Stimulated activated CD8-positive, alpha-beta memory T cell treated with anti-CD3 and anti-CD28 coated beads, Interleukin-7, amount 100 ng/mL, for 48 hours (primary cell): ENCODE measurements at places on chromosomes 7 and 10.

DNA sequence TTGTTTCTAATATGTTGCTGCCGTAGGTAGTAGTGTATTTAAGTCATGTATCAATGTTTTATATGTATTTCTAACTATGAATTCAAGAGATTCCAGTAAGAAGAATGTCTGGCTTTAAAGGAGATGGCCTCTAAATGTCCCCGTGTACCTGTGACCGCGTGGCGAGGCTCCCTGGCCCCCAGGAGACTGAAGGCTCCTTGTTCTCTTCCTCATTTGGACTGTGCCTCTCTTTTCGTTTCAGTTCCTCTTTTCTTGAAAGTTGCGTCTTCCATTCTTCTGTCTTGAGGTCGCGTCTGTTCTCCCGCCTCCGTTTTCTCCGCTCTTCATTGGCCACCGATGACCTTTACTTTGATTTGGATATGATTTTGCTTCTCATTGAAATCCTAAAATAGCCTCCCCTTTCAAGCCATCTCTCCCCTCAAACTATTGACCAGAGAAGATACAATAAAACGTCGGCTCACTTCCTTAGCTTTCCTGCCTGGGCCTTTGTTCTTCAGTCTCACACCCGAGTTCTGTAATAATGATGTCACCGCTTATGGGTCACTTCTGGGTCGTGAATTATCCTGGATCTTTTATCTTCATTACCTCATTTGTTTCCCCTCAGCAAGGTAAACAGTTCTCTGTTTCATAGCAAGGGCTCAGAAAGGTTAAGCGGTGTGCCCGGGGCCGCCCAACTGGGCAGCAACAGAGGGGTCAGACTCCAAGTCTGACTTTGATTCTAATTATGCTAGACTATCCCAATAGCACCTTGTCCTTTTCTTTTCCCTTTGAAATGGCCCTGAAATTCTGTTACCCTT lies 28.7 kb downstream of the WIPI2 start:
- DNase-seq: no peak

DNA sequence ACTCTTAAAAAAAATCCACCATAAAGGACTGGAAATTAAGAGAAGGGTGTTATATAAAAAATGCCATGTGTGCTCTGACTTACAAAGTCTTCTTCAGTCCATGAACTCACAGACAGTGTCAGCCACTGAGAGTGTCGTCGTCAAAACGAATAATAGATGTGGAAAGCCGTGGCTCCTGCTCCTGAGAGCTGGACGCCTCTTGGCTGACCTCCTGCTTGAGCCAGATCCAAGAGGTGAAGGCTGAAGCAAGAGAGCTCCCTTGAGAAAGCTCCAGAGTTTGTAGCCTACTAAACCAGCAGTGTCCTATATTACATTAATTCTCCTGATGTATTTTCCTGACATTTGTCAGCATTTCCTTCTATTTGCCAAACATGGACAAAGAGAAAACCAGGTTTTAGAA lies 234.3 kb upstream of the C7orf33 start:
- DNase-seq: no peak

GRCh38 chr10:84296091-84296981 lies 32.1 kb upstream of the CCSER2 start:
- DNase-seq: no peak

- no peak for DNase-seq
Measured at GRCh38 chr7:14242175-14242574, 252.7 kb upstream of the ETV1 start.

GRCh38 chr10:98488669-98489430 lies 42.1 kb upstream of the HPS1 start:
- DNase-seq: no peak

DNA sequence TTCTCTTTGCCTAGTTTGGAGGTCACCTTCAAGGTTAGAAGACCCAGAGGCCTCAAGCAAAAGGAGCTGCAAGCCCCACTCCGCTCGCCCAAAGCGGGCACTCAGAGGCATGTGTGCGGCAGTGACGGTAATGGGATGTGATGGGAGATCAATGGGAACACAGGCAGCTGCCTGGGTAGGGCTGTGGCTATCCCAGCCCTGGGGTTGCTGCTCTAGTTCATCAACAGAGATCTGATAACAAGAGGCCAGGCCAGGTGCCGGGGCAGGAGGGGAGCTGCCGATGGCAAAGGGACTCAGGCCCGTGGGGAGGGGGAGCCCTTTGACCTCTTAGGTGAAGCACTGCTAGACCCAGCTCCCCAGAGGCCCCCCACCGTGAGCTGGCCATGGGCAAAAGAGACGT lies 52.0 kb upstream of the GNA12 start:
- DNase-seq: no peak

DNA sequence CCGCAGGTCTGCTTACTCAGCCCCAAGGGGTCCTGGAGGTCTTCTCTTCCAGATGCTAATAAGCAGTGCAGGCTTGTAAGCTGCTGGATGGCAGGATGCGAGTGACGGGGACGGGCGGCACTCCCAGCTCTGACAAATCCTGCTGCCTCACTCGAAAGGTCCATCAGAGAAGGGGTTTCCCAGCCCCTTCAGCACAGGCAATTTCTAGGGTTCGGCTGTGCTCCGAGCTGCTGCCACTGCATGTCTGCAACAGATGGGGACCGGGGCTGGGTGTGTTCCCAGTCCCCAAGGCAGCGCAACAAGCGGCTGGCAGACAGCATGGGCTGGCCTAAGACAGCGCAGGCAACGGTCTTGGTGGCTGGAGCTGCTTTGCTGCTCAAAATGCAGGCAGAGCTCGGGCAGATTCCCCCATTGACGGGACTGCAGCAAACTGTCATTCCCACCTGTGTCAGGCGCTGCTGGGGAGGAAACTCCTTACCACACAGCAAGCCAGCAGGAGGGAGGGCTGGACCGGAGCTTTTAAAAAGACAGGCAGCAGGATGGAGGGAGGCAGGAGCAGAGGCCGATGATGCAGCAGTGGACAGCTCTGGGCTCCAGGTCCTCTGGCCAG lies 62.4 kb downstream of the PRKAG2 start:
- no peak for DNase-seq

- no peak for DNase-seq
Measured at GRCh38 chr7:13713092-13713491, 276.4 kb downstream of the ETV1 start.

GRCh38 chr7:139421123-139421522 lies 61.4 kb downstream of the LUC7L2 start:
- DNase-seq: no peak

DNA sequence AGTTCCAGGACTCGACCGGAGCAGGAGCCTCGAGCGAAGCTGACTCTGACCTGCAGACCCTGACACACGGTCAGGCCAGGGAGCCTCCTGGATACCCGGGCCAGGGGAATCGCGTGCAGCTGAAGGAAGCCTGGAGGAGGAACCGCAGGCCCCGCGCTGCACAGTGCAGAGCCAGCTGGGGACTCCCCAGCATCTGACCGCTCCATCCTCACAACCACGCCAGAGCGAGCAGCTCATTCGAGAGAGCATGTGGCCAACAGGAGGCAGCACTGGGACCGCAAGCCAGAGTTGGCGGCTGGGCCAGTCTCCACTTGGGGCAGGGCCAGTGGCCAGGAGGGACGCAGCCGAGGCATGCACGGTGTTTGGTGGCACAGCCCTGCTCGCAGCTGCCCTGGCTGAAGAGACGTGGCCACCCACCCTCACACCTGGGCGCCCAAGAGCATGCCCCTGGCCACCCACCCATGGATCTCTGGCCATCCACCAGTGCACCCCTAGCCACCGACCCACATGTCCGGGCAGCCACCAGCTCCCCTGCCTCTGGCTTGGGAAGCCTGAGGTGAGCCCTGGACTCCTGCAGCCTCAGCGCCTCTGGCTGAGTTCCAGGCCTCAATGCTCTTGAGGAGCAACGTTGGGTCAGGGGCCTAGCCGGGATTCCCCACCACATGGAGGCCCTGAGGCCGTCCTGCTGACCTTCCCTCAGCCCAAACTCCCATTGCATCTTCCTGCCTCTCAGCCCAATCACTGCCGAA lies 213.9 kb downstream of the ELFN1 start:
- DNase-seq: no peak

DNA sequence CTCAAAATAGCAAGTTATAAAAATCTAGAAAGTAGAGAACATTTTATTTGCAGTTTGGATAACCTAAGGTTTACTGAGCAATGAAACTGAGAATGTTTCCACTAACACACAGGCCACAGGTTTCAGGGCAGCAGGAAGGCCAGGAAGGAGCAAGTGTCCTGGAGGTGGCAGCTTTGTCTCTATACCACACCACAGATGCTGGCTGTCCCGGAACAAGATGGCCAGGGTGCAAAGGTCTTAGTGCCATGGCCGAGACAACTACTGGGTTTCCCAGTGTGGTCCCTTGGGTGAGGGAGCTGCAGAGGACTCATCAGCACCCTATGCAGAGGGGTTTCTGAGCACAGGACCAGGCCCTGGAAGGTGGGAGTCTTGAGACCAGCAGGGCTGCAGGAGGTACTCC lies 92.0 kb downstream of the CTBP2 start:
- DNase-seq: no peak

- no peak for DNase-seq
Measured at GRCh38 chr7:30780941-30781340, 9.7 kb downstream of the MINDY4 start.

DNA sequence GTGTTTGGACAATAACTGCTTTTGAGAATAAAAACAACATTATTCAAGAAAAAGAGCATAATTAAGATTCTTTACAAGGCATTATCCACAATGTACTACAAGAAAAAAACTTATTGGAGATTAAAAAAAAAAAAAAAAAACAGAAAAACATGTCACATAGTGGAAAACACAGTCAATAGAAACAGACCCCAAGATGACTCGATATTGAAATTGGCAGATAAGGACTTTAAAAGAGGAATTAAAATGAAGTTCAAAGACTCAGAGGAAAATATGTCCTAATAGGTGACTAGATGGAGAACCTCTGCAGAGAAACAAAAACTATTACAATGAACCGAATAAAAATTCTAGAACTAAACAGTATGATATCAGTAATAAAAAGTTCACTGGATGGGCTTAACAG lies 248.9 kb downstream of the CALN1 start:
- DNase-seq: no peak

DNA sequence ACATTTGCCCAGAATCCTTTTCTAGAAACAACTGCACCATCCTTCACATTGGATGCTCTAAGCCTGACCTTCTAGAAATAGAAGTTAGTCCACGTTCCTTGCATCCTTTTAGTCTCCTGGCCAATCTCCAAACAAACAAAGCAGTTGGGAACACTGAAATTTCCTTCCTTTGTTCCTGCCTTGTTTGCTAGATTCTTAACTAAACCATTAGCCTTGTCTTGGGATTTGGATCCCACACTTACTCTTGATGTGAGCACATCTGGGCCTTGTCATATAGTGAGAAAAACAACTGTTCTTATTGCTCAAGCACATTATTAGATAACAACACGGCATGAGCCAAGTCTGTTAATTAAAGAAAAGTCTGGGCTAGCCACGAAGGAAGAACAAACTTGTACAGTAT lies 319.3 kb upstream of the GHITM start:
- DNase-seq: no peak

- no peak for DNase-seq
Measured at GRCh38 chr7:1516586-1517251, 12.5 kb upstream of the INTS1 start.

DNA sequence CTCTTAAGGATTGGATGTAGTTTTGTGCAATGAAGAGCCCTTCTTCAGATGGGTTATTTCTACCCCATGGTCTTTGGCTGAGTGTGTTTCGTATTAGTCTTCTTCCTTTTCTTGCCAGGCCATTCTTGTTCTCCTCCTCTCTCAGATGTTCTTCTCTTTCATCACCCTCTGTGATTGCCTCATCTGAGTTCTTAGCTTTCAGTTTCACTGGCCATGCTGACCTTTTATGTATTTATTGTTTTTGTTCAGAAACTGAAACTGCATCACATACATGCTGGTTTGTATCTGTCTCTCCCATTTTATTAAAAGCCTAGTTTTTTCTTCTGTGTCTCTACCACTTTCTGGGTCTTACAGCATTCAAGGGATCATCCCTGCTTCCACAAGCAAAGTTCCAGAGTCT lies 21.7 kb upstream of the PCGF5 start:
- no peak for DNase-seq

GRCh38 chr10:44383749-44384600 lies 922 bp downstream of the CXCL12 start:
- no peak for DNase-seq

- DNase-seq: no peak
Measured at GRCh38 chr7:130595986-130596385, 72.6 kb downstream of the COPG2 start.

DNA sequence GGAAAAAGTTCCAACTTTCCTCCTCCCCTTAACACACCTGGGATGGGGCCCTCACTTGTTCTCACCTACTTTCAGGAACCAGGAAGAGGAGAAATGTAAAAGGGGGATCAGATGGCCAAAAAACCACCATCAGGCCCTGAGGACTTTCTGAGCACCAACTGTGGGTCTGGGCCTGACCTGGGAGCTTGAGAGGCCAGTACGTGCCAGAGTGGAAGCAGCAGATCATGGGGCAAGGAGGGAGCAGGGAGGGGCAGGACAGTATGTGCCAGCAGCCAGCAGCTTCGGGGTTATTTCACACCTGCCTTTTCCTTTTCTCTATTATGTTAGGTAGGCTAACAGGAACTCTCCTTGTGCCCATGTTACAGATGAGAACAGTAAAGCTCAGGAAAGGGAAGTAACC lies 118.8 kb upstream of the UNC5B start:
- no peak for DNase-seq

- DNase-seq: no peak
Measured at GRCh38 chr7:88184848-88185304, 35.0 kb downstream of the SRI start.

DNA sequence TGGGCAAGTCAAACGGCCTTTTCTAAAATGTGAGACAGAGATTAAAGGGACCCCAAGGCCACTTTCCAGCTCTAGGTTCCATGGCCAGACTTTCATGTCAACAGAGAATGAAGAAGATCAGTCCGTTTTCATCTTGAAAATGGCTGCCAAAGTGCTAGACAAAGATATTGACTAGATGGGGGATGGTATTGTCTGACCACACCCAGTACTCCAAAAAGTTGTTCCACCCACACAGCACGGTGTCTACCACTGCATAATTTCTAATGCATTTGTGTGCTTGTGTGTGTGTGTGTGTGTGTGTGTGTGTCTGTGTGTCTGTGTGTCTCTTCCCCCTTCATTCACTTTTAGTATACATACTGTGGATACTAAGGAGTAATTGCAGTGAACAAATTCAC lies 1.3 kb downstream of the COL1A2 start:
- no peak for DNase-seq

DNA sequence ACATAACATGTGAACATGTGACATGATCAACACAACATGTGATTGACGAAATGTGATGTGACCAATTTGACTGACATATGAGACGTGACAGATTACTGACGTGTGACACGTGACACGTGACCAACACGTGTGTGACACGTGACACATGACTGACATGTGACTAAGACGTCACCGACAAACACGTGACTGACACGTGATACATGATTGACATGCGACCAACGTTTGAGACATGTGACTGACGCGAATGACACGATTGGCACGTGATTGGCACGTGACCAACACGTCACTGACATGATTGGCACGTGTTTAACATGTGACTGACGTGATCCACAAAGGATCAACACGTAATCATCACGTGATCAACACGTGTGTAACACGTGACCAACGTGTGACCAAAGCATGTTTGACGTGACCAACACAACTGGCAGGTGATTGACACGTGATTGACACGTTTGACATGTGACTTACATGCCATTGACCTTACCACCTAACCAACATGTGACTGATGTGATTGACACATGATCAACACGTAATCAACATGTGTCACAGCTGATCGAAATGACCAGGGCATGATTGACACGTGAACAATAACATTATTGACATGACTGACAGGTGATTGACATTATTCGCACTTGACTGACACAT lies 23.7 kb downstream of the CRPPA start:
- no peak for DNase-seq
